Pancreas (tissue), 10 donors: ENCODE measurements at places on chromosomes 5 and 9.

GRCh38 chr9:137201205-137201868 lies 796 bp upstream of the TPRN start:
- DNase-seq: no peak

- DNase-seq: no peak
Measured at GRCh38 chr9:120528829-120529228, 51.1 kb downstream of the CDK5RAP2 start.

- no peak for DNase-seq
Measured at GRCh38 chr9:110152704-110153374, 55.1 kb downstream of the C9orf152 start.

GRCh38 chr5:21910731-21911130 lies 942.4 kb downstream of the CDH12 start:
- no peak for DNase-seq

GRCh38 chr5:108060340-108060739 lies 321.6 kb downstream of the FBXL17 start:
- no peak for DNase-seq
